KBM-7 (cell line): ENCODE measurements at places on chromosomes 11 and 22.

- no peak for DNase-seq
Measured at GRCh38 chr11:122619757-122620156, 35.8 kb upstream of the UBASH3B start.

- no peak for DNase-seq
Measured at GRCh38 chr11:88051396-88051795, 123.8 kb downstream of the RAB38 start.

DNA sequence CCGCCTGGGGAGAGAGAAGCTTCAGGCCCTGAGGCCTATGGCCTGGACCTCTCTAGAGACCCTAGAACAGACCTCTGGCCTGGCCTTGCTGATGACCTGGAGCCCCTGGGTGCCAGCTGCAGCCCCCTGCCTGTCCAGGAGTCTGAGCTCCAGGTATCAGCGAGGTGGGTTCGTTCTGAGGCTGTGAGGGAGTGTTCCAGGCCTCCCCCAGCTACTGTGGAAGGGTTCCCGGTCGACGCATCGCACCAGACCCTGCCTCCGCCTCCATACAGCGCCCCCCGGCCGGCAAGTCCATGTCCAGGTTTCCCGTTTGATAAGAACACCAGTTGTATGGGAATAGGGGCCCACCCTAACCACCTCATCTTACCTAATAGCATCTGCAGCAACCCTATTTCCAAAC is 111.1 kb downstream of the KCNQ1 start:
- no peak for DNase-seq

- DNase-seq, result no peak
Measured at GRCh38 chr11:5283882-5284281, 14.1 kb upstream of the HBE1 start.

GRCh38 chr11:120231963-120232362 is 8.0 kb upstream of the POU2F3 start:
- DNase-seq, result no peak

GRCh38 chr11:86919557-86920210 is 35.5 kb downstream of the FZD4 start:
- peak; percentile 57 for DNase-seq

GRCh38 chr11:29353833-29354232 is 663.0 kb downstream of the KCNA4 start:
- no peak for DNase-seq

DNA sequence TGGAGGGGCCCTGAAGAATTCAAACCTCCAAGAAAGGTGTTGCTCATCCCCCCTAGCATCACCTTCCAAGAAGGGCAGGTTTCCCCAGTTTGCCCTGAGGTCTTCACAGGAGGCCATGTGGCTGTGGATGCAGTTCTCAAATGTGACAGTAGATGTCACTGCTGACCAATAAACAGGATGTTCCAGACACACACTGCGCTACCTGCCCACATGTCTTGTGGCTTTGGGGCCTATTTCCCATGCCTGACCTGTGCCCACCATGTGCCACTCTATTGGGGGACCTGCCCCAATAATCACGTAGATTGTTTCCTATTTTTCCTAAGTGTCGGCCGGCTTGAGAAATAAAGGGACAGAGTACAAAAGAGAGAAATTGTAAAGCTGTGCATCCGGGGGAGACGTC is 4.5 kb downstream of the GSTT2 start:
- peak; percentile 79 for DNase-seq

- DNase-seq, result no peak
Measured at GRCh38 chr11:1667906-1668305, 29.1 kb upstream of the KRTAP5-6 start.

- DNase-seq, result peak; percentile 95
Measured at GRCh38 chr22:43090130-43090789, 1.1 kb upstream of the TTLL1 start.

- DNase-seq, result no peak
Measured at GRCh38 chr11:73508243-73509176, 89.4 kb downstream of the FAM168A start.

DNA sequence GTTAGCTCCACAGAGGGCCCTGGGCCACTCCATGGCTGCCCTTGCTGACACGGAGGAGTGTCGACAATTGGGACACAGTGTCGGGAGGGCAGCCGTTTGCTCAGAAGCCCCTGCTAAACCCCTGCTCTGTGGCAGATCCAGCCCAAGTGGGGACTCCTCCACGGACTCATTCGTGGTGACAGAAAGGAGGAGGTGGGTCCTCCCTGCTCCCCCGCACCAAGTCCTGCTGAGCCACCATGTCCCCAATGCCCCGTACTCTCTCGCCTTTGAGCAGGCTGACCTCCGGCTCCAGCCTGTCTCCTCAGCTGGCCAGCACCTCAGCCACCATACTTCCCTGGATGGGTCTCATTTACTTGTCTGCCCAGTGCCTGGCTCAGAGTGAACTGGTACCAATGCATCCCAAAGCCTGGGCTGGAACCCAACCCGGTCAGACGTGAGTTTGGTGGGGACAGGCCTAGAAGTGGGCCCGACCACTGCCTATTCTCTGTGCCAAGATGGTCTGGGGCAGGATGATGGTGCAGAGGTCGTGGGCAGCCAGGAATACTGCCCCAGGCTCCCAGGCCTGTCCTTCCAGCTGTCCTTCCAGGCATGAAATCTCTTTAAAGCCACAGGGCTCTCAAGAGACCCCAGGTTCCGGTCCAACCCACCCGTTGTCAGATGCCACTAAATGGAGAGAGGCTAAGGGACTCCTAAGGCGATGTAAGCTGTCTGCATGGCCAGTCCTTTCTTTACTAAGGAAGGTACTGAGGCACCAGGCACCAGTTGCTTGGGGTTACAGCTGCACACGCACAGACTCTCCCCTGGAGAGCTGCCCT is 4.3 kb downstream of the CBX6 start:
- no peak for DNase-seq

- no peak for DNase-seq
Measured at GRCh38 chr11:74480688-74481417, 12.7 kb downstream of the LIPT2 start.

DNA sequence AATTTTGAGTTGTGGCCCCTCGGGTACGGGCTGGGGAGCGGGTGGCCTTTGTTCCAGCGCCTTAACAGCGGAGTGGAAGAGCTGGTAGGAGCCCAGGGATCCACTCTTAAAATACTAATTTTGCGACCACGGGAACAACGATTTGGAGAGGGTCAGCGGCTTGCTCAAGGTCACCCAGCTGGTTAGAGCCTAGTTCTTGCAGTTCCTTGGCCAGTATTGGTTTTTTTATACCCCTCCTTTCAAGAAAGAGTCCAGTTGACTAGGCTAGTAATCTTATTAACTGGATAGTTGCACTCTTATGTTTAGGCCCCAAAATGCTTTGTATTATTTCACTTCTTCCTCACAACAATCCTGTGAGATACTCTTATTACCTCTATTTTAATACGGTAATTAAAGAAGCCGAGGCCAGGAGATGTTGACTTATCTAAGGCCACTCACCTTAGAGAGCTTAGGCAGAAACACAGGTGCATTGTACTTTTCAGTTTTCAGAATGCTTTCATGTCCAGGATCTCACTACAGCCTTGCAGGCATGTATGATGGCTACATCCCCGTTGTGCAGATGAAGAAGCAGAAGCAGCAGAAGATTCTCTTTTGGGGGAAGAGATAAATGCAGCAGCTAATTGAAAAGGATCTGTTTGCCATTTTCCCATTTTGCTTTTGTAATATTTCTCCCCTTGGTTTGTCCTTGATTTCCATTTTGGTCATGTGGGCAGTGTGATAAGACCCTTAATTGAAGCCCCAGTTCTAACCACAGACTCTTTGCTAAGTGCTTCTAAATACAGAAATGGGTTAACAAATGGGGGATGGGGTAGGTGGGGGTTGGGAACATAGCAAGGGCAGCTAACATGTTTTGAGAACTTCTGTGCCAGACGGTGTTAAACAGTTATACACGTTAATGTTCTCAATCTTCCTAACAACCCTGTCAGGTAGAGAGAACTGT is 1.4 kb downstream of the SREBF2 start:
- peak; percentile 38 for DNase-seq

DNA sequence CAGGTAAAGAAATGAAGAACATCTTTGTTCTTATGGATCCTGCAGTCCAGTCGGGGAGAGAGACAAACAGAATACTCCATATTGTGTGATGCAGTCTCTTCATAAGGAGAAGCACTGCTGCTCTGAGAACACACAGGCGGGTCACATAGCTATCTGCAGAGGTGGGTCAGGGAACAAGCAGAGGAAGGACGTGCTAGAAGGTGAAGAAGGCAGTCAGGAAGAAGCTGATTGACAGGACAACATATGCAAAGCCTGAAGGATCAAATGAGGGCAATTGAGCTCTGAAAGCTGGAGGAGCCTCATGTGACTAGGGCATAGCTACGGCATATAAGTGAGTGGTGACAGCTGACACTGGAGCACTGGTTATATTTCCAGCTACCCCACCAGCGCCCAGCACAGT is 122.5 kb downstream of the OPCML start:
- no peak for DNase-seq

GRCh38 chr11:128716661-128717210 is 22.9 kb downstream of the FLI1 start:
- no peak for DNase-seq

- no peak for DNase-seq
Measured at GRCh38 chr22:39558254-39558727, 12.3 kb upstream of the CACNA1I start.

DNA sequence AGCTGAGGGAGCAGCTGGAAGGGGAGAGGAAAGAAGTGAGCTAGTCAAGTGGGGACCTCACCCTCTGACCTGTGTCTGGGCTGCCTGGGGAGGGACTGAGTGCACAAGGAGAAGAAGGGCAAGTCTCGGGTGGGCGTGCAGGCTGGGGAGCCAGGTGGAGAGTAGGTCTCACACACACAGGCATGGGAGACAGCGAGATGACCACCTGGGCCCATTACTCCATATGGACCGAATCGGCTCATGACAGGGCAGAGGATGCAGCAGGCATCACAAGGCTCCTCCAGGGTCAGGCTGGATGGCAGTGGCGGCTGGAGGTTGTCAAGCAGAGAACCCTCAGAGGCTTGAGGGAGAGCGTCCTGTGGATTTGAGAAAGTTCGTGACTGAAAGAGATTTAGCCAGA is 63.5 kb downstream of the CEP164 start:
- DNase-seq, result no peak

DNA sequence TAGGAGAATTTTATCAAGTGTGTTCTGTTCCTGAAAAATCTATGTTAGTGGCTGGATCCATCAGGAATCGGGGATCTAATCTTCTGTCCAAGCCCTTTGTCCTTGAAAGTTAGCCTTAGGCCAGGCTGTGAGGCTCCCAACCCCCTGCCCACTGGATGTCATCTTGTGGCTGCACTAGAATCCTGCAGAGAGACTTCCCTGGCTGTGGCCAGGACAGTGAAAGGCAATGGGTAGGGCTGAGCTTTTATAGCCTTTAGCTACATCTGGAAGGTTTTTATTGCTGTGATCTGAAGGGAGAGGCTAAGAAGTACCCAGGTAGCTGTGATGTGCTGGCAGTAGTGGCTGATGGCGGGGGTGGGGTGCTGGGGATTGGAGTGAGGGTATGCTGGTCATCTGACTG is 2.1 kb downstream of the OAF start:
- DNase-seq, result no peak

- no peak for DNase-seq
Measured at GRCh38 chr11:114832532-114833125, 154.3 kb downstream of the NXPE2 start.

GRCh38 chr22:20109411-20110358 is 6.2 kb upstream of the RANBP1 start:
- no peak for DNase-seq

GRCh38 chr11:43576803-43577521 is 103.6 kb upstream of the HSD17B12 start:
- DNase-seq, result peak; percentile 44

DNA sequence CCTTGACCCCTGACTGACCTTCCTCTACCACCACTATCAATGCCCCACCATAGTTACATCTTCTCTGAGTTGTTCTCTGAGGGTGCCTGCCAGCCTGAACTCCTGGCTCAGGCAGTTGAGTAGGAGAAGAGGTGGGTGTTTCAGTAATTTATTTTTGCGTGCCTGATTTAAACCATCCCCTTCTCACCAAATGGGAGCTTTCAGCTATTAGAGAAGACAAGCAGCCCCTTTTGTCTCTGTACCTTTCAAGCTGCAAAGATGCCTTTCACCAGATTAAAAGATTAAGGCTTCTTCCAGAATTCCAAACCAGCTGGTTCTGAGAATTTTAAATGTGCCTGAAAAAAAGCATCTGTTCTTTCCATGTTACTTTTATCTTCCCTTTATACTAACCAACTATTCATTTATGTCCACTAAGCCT is 223.8 kb downstream of the FAM76B start:
- DNase-seq, result no peak

DNA sequence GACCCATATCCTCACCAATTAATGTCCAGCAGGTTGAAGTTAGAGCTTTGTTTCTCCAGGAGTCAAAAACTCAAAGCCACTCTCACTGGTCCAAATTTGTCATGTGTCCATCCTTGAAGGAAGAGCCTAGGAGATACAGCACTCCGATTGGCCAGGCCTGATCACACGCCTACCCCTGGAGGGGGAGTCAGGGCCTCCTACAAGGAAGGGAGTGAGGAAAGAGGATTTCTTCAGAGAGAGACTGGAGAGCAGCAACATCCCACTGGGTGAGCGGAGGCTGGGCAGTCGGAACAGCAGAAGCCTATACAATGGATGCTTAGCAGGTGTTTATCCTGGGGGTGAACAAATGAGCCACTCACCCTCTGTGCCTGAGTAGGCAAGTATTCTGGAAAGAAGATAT is 113.9 kb downstream of the TRIM29 start:
- no peak for DNase-seq

- no peak for DNase-seq
Measured at GRCh38 chr11:111764621-111765020, 1.6 kb downstream of the PPP2R1B start.

- DNase-seq, result no peak
Measured at GRCh38 chr11:114295676-114296604, at the start of gene NNMT. Gene NNMT (plus strand): TSS chr11:114296399. CDS start chr11:114296557, 158 bp downstream.

DNA sequence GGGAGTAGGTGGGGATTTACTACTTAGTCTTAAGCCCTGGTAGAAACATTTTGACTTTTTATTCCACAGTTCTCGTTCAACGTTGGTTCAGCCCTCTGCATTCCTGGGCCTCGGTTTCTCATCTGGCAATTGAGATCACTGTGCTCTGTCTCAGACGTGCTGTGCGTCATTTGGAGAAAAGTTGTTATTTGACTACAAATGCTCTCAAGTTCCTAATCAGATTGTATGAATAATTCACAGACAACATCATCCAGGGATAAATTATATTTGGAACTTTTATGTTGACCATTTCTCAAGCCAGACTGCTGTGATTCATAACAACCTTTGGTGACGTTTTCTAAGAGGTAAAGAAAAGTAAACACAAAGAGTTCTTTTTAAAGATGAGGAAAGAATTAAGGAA is 69.2 kb downstream of the BLID start:
- no peak for DNase-seq

- peak; percentile 89 for DNase-seq
Measured at GRCh38 chr11:33891714-33892327, at the start of gene LMO2. Gene LMO2 (minus strand): TSS chr11:33892076. CDS start chr11:33869716, 22,360 bp downstream.
